Adrenal gland (tissue), 19 donors: ENCODE measurements at places on chromosomes 6 and 20.
A peak's percentile ranks its signal among the peaks of the same experiment; 100 is the strongest.

GRCh38 chr6:14718861-14719260, 527.0 kb upstream of the JARID2 start:
- DNase-seq, result no peak

DNA sequence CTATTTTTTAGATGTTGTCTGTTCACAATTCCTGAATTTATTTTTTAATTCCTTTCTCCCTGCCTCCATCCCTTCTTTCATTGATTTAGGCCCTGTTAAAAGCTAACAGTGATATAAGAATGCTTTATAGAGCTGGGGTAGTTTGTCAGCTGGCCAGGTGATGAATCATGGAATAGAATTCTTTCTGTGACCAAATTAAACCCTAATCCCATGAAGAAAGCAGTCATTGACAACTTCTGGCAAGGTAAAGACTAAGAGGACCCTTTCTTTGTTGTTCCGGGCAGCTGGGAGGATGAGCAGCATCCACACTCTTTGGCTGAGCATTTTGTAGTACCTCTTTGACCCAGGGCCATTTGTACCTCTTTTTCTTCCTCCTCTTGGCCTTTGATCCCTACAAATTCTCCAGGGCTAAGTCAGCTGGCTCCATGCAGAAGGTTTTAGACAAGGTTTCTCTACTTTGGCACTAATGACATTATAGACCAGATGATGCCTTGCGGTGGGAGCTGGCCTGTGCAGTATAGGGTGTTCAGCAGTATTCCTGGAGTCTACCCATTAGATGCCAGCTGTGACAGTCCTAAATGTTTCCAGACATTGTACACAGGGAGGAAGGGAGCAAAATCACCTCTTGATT, 102.9 kb downstream of the SLX4IP start:
- DNase-seq, result no peak

GRCh38 chr6:22327881-22328280, 31.0 kb upstream of the PRL start:
- DNase-seq, result no peak

DNA sequence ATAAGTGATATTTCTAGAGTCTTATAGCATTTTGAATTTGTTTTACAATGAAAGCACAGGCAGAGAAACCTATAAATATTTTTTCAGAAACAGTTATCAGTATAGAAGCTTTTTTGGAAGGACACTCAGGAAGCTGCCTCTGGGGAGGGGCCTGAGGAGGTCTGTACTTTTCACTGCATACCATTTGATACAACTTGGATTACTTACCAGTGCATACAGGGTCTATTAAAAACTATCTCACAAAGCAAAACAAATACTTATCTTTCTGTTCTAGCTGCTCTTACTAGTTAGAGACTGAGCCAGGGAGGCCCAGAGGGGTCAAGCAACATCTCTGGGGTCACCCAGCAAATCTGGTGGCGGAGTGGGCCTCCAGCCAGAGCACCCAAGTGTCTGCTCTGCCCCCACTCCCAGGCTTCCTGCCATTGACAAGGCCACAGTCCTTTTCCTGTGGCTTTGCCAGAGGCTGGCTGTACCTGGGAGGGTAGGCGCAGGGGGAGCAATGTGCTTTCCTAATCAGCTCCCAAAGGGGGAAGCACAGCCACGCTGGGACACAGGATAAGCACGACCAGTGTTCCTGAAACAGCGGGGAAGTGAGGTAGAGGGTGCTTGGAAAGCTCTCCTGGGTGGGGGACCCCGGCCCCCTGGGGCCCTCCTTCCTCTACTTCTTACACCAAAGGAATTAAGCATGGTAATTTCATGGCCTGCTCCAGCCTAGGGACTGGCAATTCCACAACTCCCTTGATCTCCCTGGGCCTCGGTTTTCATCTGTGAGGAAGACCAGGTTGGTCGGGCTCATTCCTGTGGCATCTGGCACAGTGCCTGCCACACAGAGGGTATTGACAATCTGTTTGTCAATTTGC, 7.8 kb downstream of the TCF15 start:
- peak; percentile 60 for DNase-seq

GRCh38 chr6:41972826-41973225, 31.2 kb upstream of the CCND3 start:
- DNase-seq, result peak; percentile 0

DNA sequence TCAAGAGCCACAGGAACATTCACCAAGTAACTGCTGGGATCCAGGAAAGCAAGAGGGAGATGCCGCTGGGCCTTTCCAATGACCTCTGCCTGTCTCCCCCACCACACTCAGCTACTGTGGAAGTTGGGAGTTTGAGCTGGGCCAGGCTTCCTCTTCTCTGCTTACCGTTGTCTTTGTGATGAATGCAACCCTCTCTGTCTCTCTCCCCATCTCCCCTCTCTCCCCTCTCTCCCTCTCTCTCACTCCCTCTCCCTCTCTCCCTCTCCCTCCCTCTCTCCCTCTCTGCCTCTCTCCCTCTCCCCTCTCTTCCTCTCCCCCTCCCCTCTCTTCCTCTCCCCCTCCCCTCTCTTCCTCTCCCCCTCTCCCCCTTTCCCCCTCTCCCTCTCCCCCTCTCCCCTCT, 54.8 kb downstream of the EDN3 start:
- DNase-seq, result no peak
